ENCODE measurements at places on chromosomes 4 and X.
A peak's percentile ranks its signal among the peaks of the same experiment; 100 is the strongest.

DNA sequence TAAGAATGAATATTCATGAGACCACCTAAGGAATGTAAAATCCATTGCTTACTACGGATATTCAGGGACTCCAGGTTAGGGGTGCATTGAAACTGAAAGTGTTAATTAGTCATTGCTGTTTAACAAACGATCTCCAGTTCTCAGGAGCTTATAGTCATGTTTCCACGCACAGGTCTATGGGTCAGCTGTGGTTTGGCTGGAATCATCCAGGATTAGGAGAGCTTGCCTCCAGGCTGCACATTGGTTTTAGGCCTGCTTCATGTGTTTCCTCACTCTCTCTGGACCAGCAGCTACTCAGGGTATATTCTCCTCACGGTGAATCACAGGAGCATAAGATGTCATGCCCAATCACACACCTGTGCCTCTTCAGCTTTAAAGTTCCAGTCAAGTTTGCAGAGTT is 98.9 kb downstream of the ATXN3L start:
- no peak for DNase-seq

- no peak for DNase-seq
Measured at GRCh38 chr4:155079871-155080270, 128.6 kb upstream of the NPY2R start.

DNA sequence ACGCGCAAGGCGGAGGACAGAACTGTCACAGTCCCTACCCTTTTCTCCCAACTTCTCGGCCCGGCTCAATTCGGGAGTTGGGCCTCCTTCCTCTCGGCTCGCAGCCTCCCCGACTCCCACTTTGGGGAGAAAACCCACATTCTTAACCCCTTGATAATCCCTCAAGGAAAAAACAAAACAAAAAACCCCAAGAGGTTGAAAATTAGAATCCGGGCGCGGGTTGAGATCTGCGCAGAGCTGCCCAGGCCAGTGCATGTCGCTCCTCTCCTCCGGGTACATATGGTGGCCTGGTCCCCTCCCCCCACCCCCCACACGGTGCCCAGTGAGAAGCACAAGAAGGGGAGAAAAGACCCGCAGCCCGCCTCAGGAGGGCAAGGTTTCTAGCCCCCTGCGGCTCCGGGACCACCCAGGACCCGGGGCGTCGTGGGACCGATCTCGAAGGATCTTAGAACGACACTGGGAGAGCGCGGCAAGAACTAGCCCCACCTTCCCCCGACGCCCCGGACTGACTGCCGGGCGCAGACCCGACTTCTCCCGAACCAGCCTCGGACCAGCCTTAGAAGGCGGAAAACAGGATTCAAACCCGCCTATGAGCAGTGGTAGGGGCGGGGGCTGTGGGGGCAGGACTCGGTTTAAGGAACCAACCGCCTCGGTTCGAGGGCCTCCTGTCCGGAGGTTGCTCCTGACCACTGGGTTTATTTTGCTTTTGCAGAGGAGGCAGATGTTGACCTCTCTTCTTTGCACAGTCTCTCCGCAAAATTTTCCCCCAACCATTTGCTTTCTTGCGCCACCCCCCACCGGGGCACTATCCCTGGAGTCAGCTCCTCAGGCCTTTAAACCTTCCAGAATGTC is 2.5 kb upstream of the PDGFRA start:
- DNase-seq, result no peak

GRCh38 chr4:28073860-28074555 is 1213.4 kb downstream of the STIM2 start:
- peak; percentile 7 for DNase-seq

- DNase-seq, result no peak
Measured at GRCh38 chr4:164215113-164215741, 538.7 kb upstream of the SMIM31 start.

DNA sequence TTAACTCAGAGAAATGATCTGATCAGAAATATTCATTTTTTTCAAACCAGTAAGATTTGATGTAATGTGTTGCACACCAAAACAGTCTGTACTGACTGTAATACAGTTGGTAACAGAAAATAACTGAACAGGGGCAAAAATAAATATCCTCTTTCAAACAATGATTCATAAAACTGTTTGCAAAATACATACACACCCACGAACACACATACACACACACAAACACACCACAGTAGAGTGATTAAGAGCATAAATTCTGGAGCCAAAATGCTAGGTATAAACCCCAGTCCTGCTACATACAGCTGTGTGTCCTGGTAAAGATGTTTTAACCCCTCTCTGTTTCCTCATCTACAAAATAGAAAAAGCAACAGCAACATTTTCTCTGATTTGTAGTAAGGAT is 376.6 kb downstream of the PDGFC start:
- no peak for DNase-seq

GRCh38 chr4:6179362-6179761 is 21.0 kb downstream of the JAKMIP1 start:
- no peak for DNase-seq

DNA sequence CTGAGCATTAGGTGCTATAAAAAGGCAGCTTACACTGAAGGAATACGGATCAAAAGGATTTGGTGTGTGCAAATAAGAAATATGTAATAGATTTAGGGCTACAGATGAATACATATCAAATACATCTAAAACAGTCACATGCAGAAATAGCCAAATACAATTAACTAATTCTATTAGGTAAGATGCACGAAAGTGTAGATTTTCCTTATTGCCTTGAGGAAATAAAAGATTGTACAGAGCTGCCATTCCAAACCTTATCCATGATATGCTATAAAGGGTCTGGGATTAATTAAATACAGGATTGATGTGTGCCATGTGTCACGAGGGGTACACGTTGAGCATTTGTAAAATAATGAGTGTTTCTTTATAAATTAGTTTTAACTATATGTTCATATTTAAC is 107.0 kb upstream of the ELOVL6 start:
- DNase-seq, result no peak

GRCh38 chrX:30568136-30568535 is 9.4 kb downstream of the TASL start:
- DNase-seq, result peak; percentile 69

GRCh38 chr4:129358571-129358970 is 262.6 kb downstream of the C4orf33 start:
- DNase-seq, result peak; percentile 13

GRCh38 chr4:79050541-79050880 is 111.3 kb upstream of the PAQR3 start:
- DNase-seq, result no peak

DNA sequence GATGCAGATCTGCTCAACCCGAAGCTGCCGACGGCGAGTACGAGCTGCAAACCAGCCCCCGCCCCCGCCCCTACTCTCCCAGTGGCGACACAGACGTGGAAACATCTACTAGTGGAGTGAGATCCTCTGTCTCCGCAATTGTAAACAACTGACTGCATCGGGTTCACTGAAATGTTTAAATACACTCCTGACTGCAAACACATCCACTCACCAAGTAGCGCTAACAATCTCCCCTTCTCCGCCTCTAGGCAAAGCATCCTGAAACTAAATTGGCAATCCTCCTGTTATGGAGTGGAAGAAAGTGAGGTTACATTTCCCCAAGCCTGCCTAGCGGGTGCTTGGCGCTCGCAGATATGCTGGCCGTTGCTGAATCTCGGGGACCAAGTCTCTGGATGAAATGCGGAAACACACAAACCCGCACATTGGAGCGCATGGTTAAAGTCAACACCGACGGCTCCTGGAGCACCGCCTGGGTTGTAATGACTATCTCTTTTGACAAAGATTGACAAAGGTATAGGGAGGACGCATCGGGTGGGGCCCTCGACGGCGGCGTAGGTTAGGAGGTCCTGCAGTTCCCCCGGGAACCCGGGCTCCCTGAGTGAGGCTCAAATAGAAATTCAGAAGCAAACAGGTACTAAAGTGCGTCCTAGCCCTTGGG is 117.0 kb upstream of the TEX13C start:
- peak; percentile 54 for DNase-seq

DNA sequence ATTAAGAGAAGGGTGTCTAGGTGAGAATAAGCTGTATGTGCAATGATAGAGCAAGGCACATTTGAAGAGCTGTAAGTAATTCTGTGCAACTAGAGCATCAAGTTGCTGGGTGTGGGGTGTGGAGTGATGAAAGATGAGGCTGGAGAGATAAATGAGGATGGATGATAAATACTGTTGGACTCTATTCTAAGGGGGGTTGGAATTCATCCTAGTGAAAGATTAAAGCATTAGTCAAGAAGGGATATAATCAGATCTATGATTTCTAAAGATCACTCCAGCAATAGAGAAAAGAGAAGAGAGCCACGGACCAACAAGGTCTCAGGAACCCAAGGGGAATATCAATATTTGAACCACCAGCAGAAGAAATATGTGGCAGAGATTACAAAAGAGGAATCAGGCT is 415.0 kb upstream of the RPS6KA3 start:
- DNase-seq, result no peak

- peak; percentile 66 for DNase-seq
Measured at GRCh38 chrX:50747471-50747900, 66.5 kb downstream of the SHROOM4 start.

DNA sequence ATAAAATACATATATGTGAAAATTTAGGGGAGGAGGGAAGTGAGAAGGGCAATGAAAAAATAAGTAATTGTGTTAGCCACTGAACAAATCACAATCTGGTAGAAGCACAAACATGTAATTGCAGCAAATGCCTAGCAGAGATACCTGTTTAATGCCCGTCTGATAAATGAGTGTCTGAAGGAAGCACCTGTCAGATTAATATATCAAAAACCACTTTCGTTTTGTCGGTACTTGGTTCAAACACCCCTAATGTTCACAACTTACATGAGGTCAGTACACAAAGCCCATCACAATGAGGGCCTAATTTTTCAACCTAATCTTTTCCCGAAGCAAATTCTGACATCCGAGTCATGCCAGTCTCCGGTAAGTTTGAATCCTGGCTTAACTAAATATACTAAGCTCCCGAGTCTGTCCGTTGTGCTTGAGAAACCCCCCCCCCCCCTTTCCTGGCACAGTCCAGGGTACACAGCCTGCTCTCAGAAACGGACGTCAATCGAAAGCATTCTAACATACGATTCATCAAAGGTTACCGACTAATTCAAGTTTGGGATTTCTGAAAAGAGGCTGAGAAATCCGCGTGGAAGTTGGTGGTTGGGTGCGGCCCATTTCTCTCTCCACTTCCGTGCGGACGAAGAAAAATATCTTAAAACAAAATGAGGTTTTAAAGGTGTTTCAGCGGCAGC is 758 bp downstream of the SDAD1 start:
- DNase-seq, result no peak

DNA sequence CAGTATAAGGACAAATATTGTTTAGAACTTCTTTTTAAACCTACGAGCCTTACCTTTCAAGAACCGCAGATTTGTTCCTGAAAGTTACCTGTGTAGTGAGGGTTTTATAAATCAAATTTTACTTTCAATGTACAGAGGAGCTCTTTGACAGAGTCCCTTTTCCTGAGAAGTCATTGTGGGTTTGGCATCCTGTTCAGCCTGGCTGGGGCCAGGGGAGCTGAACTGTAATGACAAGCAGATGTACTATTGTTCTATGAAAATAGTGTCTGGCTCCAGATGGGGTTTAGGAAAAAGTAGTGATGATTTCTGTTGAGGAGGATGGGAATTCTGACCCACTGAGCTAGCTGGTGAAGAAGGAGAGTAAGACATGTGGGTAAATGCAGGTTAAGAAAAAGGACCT is 196.2 kb upstream of the PGRMC2 start:
- no peak for DNase-seq

DNA sequence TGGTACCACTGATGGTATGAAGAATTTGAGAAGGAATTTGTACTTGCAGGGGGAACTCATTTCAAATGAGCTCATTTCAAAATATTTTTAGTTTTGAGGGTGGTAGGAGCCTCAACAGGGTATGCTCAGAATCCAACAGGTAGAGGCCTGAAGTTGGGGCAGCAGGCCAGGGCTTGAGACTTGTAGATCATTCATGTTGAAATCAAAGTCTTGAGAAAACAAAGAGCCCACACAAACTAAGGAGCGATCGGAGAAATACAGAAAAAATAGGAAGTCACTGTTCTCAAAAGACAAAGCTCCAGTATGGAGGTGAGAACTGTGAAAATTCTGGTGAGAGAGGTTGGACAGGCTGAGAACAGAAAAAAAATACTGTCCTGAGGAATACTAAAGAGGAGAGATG is 979 bp upstream of the SLC9A6 start:
- no peak for DNase-seq

DNA sequence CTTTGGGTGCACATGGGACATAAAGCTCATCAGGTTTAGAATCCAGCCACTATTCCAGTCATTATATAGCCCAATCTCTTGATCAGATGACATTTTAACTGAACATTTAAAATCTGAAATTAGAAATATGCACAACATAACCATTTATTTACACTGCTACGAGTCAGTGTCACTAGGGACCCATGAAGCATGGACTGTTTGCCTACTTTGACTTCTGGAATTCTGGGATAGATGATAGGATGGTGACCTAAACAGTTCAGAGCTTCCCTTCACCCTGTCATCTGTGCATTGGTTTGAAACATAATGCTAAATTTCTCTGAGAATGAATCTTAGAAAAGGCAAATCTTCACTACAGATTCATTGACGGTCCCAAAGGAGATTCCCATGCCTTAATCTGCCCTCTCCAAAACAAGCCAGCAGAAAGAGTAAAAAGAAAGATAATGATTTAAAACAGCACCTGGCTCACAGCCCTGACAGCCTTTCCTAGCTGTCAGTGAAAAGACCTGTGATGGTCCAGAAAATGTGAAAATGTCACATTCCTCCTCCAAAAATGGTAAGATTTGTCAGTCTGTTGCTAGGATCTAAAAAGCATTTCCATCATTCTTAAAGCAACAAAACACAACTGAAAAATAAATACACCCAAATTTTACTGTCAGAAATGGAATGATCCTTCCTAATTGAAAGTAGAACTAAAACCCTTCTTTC is 18.9 kb upstream of the HERC3 start:
- no peak for DNase-seq

GRCh38 chr4:39357002-39357401 is 9.2 kb downstream of the RFC1 start:
- DNase-seq, result no peak

GRCh38 chrX:151697522-151697921 is 2.3 kb downstream of the PRRG3 start:
- no peak for DNase-seq

DNA sequence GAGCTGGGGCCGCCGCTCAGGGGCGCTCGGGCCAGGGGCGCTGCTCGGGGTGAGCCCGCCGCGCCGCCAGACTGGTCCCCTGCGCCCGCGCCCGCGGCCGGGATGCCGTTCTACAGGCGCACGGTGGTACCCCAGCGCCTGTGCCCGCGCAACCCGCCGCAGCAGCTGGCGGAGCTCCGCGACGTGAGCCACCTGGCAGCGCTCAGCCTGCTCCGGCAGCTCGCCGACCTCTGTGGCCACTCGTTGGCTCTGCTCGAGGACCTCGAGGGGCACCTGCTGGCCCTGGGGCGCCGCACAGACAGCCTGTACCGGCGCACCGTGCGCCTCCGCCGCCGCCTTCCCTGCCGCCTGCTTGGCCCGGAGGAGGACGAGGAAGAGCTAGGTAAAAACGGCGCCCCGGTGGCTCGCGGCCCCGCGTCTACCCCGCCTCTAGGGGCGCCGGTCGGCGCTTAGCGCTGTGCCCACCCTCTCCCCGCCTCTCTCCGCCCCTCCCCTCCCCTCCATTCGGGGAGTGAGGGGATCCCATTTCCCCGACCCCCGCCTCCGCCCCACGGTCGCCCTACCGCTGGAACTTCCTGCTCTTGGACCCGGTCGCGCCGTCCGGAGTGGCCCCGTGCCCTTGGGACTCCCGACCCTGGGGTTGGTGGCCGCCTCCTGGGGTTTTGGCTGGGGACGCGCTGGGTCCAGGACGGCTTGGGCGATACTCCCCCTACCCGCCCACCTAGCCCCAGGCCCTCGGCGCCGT is 513 bp downstream of the NHSL2 start:
- DNase-seq, result no peak

- DNase-seq, result peak; percentile 65
Measured at GRCh38 chr4:55866290-55866907, 13.0 kb downstream of the EXOC1 start.
